Hepatic stellate cell (primary cell): ENCODE measurements at places on chromosomes 7 and 10.

DNA sequence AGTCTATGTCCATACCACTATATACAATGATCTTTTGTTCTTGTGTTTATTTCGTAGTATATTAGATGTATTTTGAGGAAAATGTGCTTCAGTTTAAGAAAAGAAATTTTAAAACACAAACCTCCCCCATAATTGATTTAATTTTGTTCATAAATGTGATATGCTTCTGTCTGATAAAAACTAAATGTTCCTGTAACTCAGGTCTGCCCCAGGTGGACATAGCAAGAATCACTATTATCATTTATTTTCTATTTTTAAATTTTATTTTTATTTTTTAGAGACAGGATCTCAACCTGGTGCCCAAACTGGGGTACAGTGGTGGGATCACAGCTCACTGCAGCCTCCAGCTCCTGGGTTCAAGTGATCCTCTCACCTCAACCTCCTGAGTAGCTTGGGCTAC is 43.2 kb downstream of the BEND7 start:
- DNase-seq = no peak

DNA sequence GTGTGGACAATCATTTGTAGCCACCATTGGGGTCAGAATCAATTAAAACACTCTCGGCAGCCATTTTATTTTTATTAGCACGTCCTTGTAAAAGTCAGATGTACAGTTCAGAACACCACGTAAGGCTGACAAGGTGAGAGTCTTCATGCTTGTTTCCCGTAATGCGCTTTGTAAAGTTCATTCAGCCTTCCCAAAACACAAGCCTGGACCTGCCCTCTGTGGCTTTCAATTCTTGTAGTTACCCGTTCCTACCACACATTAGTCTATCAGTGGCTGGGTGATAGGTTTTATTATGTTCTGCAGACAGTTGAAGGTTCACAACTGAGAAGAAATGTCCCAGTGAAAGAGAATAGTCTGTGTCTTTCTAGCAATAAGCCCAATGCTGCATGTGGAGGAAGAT is 35.4 kb downstream of the GAD2 start:
- DNase-seq = no peak

GRCh38 chr7:21013765-21014539 is 227.3 kb upstream of the SP8 start:
- DNase-seq = no peak

GRCh38 chr7:23022258-23022769 is 8.4 kb upstream of the HYCC1 start:
- DNase-seq = peak; percentile 51
